Esophagus muscularis mucosa (tissue), 4 donors: ENCODE measurements at places on chromosomes 1 and 21.

- DNase-seq, result no peak
Observed at GRCh38 chr1:179079113-179079761, 2.6 kb upstream of the TOR3A start.

- no peak for DNase-seq
Observed at GRCh38 chr1:84155517-84155916, 11.4 kb downstream of the PRKACB start.

DNA sequence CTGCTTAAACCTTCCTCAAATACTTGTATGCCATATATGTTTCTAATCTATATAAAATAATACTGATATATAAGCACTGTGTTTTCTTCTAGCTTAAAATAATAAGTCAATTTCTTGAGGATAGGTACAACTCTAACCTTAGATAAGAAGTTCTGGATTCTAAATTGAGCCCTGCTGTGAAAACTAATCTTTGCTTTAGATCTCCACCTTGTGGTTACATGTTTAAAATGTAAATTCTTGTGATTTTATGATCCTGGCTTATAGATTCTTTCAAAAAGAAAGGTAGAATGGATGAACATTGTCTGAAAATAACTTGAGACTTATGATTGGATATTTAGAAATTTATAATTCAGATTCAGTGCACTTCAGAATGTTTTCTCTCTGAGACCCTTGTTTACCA, 38.9 kb upstream of the HMCN1 start:
- DNase-seq, result no peak

DNA sequence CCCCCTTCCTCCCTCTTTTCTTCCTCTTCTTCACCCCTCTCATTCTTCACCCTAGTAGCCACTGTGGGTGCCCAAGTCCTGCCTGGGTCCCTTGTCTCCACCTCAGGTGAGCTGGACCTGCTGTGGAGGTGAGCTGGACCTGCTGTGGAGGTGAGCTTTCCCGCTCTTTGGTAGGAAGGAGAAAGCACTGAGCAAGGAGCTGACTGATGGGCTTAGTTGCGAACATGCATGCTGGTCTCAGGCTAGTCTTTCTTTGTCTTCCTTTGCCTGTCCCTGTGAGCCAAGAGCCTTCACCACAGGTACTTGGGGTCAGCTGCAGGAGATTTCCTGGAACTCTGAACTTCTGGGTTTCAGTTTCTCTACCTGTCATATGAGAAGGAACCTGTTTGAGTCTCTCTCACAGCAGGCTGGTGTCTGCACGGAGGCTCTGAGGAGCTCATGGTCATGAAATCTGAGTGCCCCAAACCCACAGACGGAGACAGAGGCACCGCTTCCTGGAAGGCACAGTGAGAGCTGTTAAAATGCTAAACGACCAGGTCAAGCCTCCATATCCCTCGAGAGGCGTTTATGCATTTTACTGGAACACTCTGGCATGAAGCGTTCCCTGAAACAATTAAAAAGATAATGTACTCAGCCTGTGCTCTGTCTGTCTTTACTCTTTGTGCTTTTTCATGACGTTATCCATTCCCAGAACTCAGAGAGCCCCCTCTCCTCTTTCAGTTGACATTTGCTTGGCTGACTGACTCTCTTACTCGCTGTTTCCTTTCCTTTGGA, 69.5 kb downstream of the RHOU start:
- DNase-seq, result peak; percentile 72

GRCh38 chr21:19981938-19982337, 1016.3 kb upstream of the NCAM2 start:
- DNase-seq, result no peak

- no peak for DNase-seq
Observed at GRCh38 chr1:996851-997712, 2.8 kb downstream of the HES4 start.

GRCh38 chr1:6444377-6444776, 19.8 kb downstream of the ESPN start:
- DNase-seq, result no peak
